ENCODE measurements at places on chromosomes 3 and 15.

- peak; percentile 30 for DNase-seq
Measured at GRCh38 chr3:134485075-134485717, 589 bp downstream of the ANAPC13 start.

- no peak for DNase-seq
Measured at GRCh38 chr3:193310914-193311723, 67.4 kb downstream of the ATP13A5 start.

DNA sequence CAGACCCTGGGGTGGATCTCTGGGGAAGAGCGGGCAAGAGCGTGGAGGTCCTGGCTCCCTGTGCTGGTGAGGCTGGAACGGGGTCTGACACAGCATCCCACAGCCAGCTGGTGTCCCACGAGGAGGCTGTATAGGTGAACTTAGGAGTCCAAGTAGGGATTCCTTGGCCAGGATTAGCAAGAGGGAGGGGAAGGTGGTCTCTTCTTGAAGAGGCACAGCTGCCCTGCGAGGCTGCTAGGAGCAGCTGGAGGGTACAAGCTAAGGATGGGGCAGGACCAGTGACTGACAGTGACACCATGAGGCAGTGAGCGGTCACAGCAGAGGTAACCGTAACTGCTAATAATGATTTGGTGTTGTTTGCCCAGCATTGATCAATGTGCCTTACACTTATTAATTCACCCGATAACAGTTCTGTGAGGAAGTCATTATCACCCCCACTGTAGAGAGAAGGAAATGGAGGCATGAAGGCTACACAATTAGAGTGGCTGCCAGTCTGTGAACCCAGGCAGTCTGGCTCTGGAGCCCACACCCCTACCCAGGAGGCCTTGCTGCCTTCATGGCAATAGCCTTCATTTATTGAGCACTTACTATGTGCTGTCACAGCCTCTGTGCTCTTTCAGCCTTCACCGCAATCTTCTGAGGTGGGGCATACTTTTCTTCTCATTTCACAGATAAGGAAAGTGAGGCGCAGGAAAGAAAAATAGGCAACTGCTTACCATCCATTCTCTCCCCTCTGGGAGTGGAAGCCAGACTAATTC, 59.4 kb downstream of the TMEM44 start:
- peak; percentile 62 for DNase-seq

DNA sequence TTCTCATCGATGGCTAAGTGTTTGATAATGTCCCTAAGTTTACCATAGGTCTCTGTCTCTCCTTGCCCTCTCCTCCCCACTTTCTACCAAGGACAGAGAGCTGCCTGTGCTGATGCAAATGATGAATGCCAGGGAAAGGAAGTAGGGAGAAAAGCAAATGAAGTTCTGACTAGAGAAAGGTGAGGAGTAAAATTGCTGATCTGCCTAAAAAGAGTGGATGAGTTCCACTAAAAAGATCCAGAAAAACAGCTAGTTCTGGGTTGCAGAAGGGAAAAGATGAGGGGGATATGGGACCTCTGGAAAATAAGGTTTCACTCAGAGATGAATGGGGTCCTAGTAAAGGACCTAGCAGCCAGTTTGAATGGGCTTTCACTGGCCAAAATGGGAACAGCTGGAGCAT, 13.8 kb downstream of the MYZAP start:
- DNase-seq: no peak

DNA sequence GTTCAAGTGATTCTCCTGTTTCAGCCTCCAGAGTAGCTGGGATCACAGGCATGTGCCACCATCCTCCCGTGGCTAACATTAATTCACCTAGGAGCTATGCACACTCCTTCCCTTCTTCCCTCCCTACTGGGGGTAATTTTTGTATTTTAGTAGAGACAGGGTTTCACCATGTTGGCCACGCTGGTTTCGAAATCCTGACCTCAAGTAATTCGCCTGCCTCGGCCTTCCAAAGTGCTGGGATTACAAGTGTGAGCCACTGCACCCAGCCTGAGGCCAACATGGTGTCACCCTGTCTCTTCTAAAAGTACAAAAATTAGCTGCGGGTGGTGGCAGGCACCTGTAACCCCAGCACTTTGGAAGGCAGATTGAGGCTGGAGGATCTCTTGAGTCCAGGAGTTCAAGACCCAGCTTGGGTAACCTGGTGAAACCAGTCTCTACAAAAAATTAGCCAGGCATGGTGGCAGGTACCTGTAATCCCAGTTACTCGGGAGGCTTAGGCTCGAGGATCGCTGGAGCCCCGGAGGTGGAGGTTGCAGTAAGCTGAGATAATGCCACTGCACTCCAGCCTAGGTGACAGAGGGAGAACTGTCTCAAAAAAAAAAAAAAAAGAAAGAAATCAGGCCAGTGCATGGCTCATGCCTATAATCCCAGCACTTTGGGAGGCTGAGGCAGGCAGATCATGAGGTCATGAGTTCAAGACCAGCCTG, 6.1 kb downstream of the RNU5B-1 start:
- DNase-seq: no peak

GRCh38 chr3:22322861-22323260, 571.9 kb upstream of the ZNF385D start:
- no peak for DNase-seq

DNA sequence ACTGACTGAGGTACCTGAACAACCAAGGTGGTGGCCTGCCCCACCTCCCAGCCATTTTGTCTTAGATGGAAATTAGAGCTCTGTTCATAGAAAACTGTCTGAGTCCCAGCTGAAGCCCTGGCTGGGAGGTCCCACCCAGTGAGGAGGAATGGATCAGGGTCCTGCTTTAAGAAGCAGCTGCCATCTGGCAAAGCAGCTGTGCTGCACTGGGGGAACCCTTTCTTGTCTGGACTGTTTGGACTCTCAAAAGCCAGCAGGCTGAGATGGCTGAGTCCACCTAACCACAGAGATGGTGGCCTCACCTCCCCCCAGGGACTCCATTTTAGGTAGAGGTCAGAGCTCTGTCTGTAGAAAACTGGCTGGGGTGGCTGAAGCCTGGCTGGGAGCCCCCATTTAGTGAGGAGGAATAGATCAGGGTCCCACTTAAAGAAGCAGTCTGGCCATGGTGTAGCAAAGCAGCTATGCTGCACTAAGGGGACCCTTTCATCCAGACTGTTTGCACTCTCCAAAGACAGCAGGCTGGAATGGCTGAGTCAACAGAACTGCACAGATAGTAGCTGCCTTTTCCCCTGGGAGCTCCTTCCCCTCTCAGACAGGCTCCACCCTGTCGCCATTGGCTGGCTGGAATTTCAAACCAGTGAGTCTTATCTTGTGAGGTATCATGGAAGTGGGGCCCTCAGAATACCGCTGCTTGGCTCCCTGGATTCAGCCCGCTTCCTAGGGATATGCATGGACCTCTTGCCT, 116.9 kb downstream of the EPHA6 start:
- DNase-seq: no peak

GRCh38 chr3:169604568-169604967, 58.9 kb downstream of the MECOM start:
- no peak for DNase-seq

DNA sequence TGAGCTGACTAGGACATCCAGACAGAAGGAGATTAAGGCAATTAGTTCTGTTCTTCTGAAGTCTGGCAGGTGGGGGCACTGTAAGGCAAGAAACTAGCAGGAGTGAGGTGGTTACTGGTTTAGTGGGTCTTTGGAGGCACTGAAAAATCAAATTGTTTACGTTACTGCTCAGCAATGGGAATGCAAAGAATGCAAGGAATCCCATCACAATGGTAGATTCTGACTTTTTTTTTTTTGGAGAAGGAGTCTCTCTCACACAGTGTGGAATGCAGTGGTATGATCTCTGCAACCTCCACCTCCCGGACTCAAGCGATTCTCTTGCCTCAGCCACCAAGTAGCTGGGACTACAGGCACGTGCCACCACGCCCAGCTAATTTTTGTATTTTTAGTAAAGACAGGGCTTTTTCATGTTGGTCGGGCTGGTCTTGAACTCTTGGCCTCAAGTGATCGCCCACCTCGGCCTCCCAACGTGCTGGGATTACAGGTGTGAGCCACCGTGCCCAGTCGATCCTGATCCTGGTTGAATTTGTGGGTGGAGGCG, 16.4 kb downstream of the FAM107A start:
- DNase-seq: no peak

- DNase-seq: no peak
Measured at GRCh38 chr3:140189267-140189666, 254.3 kb downstream of the CLSTN2 start.

- peak; percentile 16 for DNase-seq
Measured at GRCh38 chr15:63985221-63986184, 60.8 kb downstream of the DAPK2 start.

- no peak for DNase-seq
Measured at GRCh38 chr15:48592221-48592731, 53.2 kb downstream of the FBN1 start.

- DNase-seq: no peak
Measured at GRCh38 chr3:198079771-198080520, 119.9 kb downstream of the LMLN start.

- peak; percentile 94 for DNase-seq
Measured at GRCh38 chr15:72203507-72203837, 5.9 kb upstream of the GRAMD2A start.

GRCh38 chr3:40939741-40940130, 259.6 kb upstream of the CTNNB1 start:
- no peak for DNase-seq

DNA sequence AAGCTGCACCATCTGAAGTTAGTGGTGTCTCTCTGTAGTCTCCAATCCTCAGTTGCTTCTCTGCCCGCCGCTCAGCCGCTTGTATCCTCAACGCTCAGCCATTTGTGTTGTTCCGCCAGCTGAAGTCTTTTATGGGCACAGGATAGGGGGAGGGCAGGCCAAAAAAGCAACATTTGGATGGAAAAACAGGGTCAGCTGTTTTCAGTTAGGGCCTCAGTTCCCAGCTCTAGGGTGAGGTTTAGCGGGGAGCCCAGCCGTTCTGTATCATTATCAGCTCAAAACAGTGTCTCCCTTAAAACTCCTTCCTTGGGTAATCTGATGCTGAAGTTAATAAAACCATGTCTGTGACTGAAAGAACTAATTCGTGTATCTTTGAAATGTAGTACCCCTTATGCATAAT, 329.5 kb upstream of the AZI2 start:
- DNase-seq: peak; percentile 17

DNA sequence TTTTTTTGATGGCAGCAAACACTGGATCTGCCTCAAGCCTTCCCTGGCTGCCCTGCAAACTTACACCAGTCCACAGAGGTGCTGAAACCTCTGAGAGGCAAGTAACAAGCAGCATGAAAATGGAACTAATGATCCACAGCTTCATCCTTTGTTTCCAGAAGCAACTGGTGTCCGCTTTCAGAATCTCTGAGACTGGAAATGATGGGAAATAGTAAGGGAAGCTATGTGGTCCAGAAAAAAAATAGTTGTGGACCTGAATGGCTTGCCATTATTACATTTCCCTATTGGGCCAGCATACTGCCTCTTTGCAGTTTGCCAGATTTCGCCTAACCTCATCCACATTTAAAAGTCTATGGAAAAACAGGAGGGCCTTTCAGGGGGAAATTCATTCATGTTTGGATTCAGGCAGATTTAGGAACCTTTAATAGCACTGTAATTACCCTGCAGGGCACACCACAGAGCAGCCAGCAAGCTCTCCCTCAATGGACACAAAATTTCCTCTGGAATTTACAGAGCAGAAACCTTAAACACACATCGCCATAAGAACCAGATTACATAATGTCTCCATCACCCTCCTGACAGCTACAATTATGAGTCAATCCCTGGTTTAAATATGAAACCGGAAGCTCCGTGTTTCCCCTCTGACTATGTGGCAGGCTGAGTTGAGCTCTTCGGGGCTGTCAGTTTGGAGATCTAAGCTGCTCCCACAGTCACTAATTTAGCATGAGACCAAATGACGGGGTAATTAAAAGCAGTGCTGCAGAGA, 134.4 kb downstream of the TMCO5A start:
- peak; percentile 52 for DNase-seq

- DNase-seq: no peak
Measured at GRCh38 chr3:115347737-115348136, 200.6 kb upstream of the ZBTB20 start.

- peak; percentile 29 for DNase-seq
Measured at GRCh38 chr15:89828281-89829145, 13.9 kb upstream of the ANPEP start.

DNA sequence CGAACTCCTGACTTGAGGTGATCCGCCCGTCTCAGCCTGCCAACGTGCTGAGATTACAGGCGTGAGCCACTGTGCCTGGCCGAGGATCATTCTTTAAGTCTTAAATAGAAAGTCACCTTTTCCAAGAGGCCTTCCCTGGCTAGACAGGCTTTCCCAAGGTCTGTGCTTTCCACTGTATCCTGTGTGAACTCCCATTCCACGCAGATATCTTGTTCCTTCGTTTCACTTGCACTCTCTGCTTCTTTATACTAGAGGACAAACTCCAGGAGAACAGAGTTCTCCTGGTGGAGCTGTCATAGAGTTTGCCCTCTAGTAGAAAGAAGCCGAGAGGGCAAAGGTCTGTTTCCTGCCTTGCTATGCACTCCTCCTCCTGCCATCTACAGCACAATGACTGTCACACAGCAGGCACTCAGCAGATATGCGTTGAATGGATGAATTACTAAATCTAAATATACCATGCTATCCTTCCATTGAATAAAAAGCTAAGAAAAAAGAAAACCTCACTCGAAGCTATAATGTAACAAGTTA, 211.2 kb downstream of the FOXP1 start:
- no peak for DNase-seq

- peak; percentile 33 for DNase-seq
Measured at GRCh38 chr15:47822048-47822447, 104.7 kb downstream of the SEMA6D start.

- DNase-seq: no peak
Measured at GRCh38 chr3:14047027-14047426, 77.6 kb downstream of the CHCHD4 start.

DNA sequence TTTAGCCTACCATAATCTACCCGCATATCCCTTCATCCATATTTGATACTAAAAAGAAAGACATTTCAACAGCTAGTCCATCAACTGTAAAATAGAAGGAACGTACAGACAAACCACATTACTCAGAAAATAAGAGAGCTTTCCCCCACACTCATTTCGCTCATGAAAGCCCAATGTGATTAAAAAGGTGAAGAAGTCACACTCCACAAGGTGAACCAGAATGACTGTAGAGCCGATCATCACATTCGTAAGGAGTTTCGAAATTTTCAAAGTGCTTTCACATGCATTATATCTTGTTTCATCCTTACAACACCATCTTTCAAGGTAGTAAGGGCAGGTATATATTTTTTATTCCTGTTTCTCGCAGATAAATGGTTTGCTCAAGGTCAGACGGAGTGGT, 225.3 kb downstream of the FOXP1 start:
- no peak for DNase-seq

Data from Ammon's horn (tissue), 1 donor.